ENCODE measurements at places on chromosomes 7 and 10. TPM values are rescaled to one million over a fixed set of nuclear protein-coding genes. Genes with fewer than 3 reads are reported as not detected.

DNA sequence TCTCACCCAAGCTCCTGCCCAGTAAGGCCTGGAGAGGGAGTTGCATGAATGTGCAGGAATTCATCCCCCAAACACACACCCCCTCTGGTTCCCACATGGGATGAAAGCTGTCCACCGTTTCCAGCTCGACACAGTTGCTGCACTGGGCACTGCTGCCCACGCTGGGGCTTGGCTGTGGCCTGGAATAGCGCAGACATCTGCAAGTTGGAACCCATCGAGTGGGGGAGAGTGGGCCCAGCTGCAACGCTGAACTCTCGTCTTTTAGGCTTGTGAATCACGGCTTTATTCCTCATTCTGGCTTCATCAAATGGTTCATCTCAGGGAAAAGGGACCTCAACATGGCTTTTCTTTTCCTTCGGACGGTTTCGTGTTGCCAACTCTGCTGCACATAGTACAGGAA lies 264.7 kb downstream of the DNAJB6 start:
- H3K36me3 ChIP-seq = no peaks in the 10 kb centered on the region
- H3K4me1 ChIP-seq = no peaks in the 10 kb centered on the region
- no peaks in the 10 kb centered on the region for H3K27me3 ChIP-seq
- H3K4me3 ChIP-seq = no peak overlapping the region
- peak; percentile 6 for DNase-seq
- H3K27ac ChIP-seq = no peak overlapping the region

The CLEC2L gene
- total RNA-seq = not detected

The ANKRD30A gene
- total RNA-seq = not detected

- no peaks in the 10 kb centered on the region for H3K36me3 ChIP-seq
- H3K4me3 ChIP-seq = no peak overlapping the region
- DNase-seq = peak; percentile 75
- H3K4me1 ChIP-seq = peaks cover 7% of the 10 kb centered on the region
- H3K27me3 ChIP-seq = no peaks in the 10 kb centered on the region
These were observed 77.2 kb downstream of the CH25H start for GRCh38 chr10:89129911-89130310.

DNA sequence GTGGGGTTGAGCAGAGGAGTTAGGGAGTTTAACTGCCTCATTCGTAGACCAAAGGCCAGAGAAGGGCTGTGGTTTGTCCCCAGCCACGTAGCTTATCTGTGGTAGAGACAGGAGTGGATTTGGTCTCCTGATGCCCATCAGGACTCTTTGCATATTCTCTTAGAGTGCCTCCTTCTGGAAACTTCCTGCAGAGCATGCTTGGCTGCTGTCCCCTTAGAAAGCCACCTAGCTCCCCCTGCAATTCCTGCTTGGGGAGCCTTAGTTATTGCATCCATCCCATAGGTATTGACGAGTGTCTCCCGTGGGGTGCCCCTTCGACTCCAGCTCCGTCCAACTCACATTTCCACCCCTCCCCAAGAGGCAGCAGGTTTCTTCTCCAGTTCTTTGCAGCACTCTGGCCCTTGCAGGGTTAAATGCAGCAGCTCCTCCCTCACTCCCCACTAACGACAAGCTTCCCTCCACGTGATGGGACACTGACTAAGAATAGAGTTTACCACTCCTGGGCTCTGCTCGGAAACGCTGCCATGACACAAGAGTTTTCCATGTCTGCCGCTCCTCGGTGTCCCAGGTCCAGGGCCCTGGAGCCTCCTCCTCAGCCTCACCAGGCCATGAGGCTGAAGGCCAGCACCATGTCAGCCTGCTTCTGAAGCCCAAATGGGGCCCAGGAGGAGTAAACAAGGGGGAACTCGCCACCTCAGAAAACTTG lies 147.8 kb upstream of the UNC5B start:
- no peaks in the 10 kb centered on the region for H3K4me1 ChIP-seq
- no peak overlapping the region for H3K4me3 ChIP-seq
- peaks cover 6% of the 10 kb centered on the region for H3K27me3 ChIP-seq
- H3K36me3 ChIP-seq = no peaks in the 10 kb centered on the region
- peak; percentile 8 for DNase-seq
- no peak overlapping the region for H3K27ac ChIP-seq

The ZPBP gene
- not detected for total RNA-seq

The GPR85 gene
- 1.3 TPM for total RNA-seq

The LAMB1 gene
- total RNA-seq = 403 TPM

The NXPH1 gene
- not detected for total RNA-seq

DNA sequence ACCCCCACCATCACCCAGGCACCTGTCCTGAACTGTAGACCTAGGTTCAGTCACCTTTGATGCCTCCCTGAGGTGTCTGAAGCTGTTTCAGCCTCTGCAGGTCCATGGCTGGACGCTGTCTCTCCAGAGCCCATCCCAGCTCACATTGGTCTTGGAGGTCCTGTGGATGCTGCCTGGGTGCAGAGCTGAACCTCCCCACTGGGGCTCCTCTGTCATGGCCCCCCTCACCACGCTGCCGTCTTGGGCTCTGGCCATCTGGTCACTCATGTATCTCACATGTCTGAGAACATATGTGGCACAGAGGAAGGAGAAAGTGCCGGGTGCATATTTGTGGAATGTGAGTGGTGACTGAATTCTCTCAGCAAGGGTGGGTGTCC lies 108.9 kb downstream of the NKX6-2 start:
- DNase-seq = no peak
- no peak overlapping the region for H3K27ac ChIP-seq
- H3K4me3 ChIP-seq = no peak overlapping the region

The LBX1 gene
- not detected for total RNA-seq

- H3K27ac ChIP-seq = no peak overlapping the region
- H3K4me3 ChIP-seq = no peak overlapping the region
- no peak for DNase-seq
These were observed 4.2 kb downstream of the WDR86 start for GRCh38 chr7:151405588-151405987.

DNA sequence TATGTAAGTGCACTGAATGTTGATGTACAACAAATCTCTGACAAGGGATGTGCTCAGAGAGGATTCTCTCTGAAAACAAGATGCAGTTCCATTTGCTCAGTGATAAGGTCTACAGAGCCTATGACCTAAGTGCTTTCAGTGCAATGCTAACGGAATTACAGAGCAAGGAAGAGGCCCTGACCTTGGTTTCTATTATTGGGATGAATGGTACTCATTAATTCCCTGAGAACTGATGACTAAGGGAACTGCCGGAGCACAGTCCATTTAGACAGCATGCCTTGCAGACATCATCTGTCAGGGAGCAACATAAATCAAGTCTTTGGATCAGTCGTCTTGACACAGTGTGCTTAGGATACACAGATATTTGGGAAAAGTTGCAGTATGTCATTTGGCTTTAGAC lies 340.8 kb downstream of the PHTF2 start:
- no peak overlapping the region for H3K27ac ChIP-seq
- H3K4me3 ChIP-seq = no peak overlapping the region
- peaks cover 9% of the 10 kb centered on the region for H3K4me1 ChIP-seq
- H3K27me3 ChIP-seq = no peaks in the 10 kb centered on the region
- peak; percentile 59 for DNase-seq

DNA sequence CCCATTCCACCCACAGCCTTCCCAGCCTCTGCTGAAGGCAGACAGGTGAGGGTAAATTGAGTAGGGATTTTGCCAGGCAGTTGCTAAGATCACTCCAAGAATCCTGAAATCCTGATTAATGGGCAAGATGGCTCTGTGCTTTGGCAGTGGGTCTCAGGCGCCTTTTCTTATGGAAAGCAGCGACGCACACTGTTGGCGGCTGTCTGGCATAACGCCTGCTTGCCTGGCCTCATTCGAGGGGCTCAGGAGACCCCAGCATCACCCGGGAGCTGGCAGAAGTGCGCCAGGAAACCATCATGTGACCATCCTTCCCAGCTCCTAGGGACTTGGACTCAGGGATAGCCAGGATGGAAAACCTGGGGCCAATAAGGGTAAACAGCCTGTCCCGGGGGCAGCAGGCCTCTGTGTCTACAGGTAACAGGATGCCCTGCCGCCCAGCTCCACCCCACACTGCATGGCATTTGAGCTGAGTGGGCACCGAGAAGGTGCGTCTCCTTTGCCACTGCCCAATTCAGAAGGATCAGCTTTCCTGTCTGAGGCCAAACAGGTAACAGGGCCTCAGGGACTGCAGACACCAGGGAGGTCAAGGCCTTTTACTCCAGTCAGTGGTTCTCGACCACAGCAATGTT lies 98.6 kb downstream of the FAM53B start:
- H3K27ac ChIP-seq = no peak overlapping the region
- peaks cover 39% of the 10 kb centered on the region for H3K4me1 ChIP-seq
- DNase-seq = no peak
- H3K4me3 ChIP-seq = no peak overlapping the region
- H3K36me3 ChIP-seq = no peaks in the 10 kb centered on the region

The CPEB3 gene
- 1.2 TPM for total RNA-seq

GRCh38 chr7:124084024-124084423 lies 51.2 kb upstream of the TMEM229A start:
- H3K27me3 ChIP-seq = no peaks in the 10 kb centered on the region
- DNase-seq = no peak
- H3K27ac ChIP-seq = no peak overlapping the region
- no peaks in the 10 kb centered on the region for H3K36me3 ChIP-seq
- no peaks in the 10 kb centered on the region for H3K4me1 ChIP-seq

- no peak overlapping the region for H3K4me3 ChIP-seq
- no peak for DNase-seq
- no peaks in the 10 kb centered on the region for H3K27me3 ChIP-seq
These were observed 52.4 kb downstream of the ZNF365 start for GRCh38 chr10:62426600-62426999.

GRCh38 chr7:113179313-113179712 lies 61.0 kb upstream of the SMIM30 start:
- DNase-seq = no peak
- no peaks in the 10 kb centered on the region for H3K4me1 ChIP-seq
- no peak overlapping the region for H3K4me3 ChIP-seq
- H3K36me3 ChIP-seq = no peaks in the 10 kb centered on the region
- no peak overlapping the region for H3K27ac ChIP-seq

DNA sequence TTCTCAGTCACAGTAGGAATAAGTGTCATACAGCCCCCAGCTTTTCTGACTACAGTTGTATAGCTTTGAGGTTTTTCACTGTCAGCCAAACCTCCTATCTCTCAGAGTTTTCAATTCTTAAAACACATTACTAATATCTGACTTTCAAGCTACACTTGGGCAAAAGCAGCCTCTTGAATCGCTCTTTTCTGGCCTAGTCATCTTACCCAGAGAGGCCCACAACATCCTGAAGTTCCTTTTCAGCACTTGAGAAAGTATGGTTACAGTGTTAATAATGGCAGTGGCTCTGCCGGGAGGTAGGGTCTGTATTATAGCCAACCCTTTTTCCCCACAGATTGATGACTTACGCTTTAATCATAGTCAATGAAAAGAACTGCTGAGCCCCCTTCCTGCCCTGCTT lies 181.0 kb downstream of the LRRC4 start:
- H3K27me3 ChIP-seq = no peaks in the 10 kb centered on the region
- peaks cover 14% of the 10 kb centered on the region for H3K4me1 ChIP-seq
- H3K36me3 ChIP-seq = no peaks in the 10 kb centered on the region
- no peak overlapping the region for H3K27ac ChIP-seq

- no peak overlapping the region for H3K27ac ChIP-seq
- H3K27me3 ChIP-seq = no peaks in the 10 kb centered on the region
- H3K36me3 ChIP-seq = no peaks in the 10 kb centered on the region
- no peak for DNase-seq
- H3K4me1 ChIP-seq = no peaks in the 10 kb centered on the region
These were observed 49.4 kb downstream of the TRIL start for GRCh38 chr7:28908775-28909174.

- no peaks in the 10 kb centered on the region for H3K4me1 ChIP-seq
- no peak overlapping the region for H3K4me3 ChIP-seq
- H3K36me3 ChIP-seq = no peaks in the 10 kb centered on the region
- no peak overlapping the region for H3K27ac ChIP-seq
- DNase-seq = no peak
These were observed 72.1 kb upstream of the SLC13A1 start for GRCh38 chr7:123271856-123272255.

- no peaks in the 10 kb centered on the region for H3K4me1 ChIP-seq
- H3K27ac ChIP-seq = no peak overlapping the region
- no peak overlapping the region for H3K4me3 ChIP-seq
- no peaks in the 10 kb centered on the region for H3K27me3 ChIP-seq
- H3K36me3 ChIP-seq = no peaks in the 10 kb centered on the region
- DNase-seq = no peak
These were observed 31.7 kb downstream of the AP5Z1 start for GRCh38 chr7:4806983-4807597.

DNA sequence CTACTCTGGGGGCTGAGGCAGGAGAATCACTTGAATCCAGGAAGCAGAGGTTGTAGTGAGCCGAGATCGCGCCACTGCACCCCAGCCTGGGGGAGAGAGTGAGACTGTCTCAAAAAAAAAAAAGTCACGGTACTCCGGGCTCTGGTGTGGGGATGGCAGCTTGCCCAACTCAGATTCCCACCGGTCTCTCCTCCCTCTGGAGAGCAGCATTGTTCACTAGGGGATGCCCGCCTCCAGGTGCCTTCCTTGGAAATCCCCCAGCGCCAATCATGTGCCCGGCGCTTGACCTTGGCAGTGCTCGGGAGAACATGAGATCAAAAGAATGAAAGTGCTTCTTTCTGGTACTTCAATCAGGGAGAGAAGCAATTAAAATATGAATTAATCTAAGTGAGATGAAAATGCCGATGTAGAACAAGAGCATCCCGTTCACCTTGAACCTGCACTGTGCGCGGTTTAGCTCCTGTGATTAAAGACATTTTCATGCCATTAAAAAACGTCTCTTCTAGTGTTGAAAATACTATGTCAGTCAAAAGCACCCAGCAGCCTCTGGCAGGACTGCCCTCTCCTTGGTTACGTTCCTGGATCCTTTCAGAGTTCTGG lies 1127.3 kb upstream of the AUTS2 start:
- H3K4me3 ChIP-seq = no peak overlapping the region
- no peak for DNase-seq
- H3K27me3 ChIP-seq = no peaks in the 10 kb centered on the region
- H3K27ac ChIP-seq = no peak overlapping the region
- H3K36me3 ChIP-seq = no peaks in the 10 kb centered on the region

DNA sequence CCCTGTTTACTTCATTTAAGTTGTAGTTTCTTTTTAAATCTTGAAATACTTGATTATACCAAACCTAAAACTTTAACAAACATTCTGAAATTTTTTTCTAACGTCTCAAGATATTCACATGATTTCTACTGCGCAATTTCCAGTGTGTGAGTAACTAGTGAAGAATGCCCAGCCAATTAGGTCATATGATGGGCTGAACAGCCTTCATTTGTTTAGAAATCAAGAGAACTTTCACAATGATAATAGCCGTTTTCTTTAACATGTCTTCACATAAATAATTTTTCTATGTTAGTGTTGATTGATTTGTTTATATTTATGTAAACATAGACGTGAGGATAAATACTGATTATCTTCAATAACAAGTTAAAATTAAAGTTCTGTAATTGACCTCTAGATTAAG lies 21.8 kb downstream of the STAM start:
- no peak overlapping the region for H3K4me3 ChIP-seq
- no peaks in the 10 kb centered on the region for H3K27me3 ChIP-seq
- H3K4me1 ChIP-seq = peaks cover 11% of the 10 kb centered on the region
- H3K27ac ChIP-seq = peak overlapping the region; percentile 94
- peaks cover 3% of the 10 kb centered on the region for H3K36me3 ChIP-seq
- DNase-seq = peak; percentile 90
